ENCODE measurements at places on chromosomes 11 and 22.

DNA sequence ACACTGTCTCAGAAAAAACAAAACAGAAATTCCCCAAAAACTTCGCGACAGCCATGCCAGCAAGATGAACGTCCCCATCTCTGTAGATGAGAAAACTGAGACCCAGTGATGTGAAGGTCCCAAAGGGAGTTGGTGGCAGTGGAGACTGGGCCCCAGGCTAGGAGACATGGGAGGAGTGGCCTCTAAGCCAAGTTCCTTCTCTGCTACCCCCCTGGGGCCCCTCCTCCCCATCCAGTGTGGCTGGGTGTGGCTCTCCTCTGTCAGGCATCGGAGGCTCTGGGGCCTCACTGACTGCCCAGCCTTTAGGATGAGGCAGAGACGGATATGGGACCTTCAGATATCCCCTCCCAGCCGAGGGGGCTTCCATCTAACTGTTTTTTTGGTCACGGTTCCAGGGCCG is 9.8 kb downstream of the RELT start:
- DNase-seq: no peak

DNA sequence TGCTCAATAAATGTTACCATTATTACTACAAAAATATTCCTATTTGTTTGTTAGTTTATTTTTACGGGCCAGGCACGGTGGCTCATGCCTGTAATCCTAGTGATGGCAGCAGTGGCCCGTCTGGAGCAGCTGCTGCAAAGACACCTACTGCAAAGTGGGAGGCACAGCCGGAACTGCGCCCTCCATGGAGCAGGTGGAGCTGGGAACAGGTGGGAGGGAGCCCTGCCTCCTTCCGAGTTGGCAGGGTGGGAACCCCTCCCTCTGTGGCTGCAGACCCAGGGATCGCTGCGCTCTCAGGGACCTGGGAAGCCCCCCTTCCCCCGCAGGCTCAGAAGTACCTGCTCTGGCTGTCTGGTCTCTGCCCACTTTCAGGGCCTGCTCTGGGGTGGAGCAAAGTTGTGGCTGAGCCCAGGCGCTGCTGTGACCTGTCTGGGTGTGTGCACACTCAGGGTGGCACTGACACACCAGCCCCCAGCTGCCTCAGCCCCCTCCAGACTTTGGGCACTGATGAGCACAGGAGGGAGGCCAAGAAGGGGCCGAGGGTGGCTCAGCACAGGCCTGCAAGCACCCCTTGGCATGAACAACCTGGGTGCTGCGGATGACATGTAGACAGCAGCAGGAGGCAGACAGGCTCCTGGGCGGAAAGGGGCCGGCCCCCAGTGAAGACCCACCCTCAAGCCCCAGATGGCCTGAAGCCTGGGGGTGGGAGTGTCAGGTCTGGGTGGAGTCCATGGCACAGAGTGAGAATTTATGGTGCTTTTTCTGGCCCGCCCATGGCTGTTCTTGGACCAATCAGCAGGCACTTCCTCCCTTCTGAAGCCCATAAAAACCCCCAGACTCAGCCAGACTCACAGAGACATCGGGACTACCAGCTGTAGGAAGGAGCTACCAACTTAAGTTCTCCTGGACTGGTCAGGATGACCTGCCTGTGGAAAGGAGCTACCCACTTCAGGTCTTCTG is 103.7 kb upstream of the CLMP start:
- no peak for DNase-seq

DNA sequence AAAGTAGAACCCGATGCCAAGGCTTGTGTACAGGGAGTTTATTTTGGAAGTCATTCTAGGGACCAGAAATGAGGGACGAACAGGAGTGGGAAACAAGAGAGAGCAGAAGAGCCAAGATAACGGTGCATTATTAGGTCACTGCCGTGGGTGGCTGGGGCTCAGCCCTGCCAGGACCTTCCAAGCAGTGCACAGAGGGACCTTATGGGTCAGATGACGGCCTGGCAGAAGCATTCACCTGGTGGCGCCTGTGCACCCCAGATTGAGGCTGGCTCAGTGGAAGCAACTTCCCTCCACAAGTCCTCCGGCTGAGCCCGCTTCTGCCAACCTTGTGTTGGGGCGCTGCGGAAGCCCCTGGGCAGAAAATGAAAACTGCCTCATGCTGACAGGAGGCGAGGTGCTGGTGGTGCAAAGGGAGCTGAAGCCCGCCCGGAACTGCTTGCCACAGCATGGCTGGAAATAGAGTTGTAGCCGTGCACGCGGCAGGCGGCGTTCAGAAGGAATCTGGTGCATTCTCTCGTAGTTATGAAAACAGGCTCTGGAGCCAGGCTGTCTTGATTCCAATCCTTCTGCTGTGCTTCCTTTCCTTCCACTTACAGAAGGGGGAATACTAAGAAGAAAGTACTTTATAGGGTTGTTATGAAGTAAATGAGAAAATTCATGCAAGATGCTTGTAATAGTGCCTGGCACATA is 22.2 kb upstream of the TP53I11 start:
- DNase-seq: no peak

DNA sequence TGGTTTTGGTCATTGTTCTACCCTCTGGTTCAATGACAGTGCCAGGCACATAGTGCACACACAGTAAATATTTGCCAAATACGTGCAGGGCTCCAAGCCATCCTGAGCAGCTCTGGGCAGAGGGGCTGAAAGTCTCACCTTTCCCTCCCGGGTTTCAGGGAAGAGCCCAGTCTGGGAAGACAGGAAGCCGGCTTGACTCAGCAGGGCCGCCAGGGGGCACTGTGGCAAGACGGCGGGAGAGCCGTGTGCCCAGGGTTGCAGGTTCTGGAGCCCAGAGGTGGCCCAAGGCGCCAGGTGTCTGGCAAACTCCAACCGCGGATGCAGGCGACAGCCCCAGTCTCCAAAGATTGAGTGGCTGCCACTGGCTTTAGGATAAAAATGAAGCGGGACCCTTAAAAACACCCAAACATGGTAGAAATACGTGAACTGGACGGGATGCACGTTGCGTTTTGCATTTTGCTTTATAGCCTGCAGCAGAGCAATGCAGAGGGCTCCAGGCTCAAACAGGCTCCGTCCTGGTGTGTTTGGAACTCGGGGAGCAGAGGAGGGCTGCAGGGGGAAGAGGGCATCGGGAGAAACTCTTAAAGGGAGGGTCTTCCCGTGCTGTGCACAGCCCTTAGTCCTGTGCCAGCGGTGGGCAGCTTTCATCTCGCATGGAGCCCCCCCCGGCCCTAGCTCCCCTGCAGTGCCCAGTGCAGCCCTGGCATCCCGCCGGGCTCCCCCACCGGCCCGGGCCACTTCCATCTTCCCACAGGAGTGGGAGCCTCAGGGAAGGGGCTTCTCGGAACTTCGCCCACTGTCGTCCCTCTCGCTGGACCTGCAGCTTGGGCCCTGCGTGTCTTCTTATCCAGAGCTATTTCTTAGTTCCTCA is 10.7 kb downstream of the KRTAP5-5 start:
- peak; percentile 48 for DNase-seq

- no peak for DNase-seq
Measured at GRCh38 chr22:23245045-23245798, 64.9 kb downstream of the BCR start.

DNA sequence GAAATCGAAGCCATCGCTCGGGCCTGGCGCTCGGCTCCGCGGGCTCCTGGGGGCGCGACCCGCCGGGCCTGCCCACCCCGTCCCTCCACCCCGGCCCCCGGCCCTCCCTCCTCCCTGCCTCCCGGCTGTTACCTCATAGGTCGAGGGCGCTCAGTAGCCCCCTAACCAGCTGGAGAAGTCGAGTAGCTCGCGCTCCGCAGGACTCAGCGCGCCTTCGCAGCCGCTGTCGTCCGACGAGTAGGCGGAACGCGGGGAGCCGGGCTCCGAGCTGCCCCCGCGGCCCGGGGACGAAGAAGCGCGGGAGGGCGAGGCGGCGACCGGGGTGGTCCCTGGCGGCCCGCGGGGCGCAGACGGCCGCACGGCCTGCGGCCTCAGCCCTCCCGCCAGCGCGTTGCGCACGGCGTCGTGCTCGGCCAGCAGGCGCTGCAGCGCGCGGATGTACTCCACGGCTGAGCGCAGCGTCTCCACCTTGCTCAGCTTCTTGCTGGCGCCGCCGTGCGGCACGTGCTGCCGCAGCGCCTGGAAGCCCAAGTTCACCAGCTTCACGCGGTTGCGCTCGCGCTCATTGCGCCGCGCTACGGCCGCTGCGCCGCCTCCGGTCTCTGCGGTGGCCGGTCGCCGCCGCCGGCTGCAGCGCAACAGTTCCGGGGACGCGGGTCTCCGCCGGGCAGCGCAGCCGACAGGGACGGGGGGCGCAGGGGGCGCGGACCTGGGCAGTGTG is 627 bp downstream of the ASCL2 start:
- no peak for DNase-seq

DNA sequence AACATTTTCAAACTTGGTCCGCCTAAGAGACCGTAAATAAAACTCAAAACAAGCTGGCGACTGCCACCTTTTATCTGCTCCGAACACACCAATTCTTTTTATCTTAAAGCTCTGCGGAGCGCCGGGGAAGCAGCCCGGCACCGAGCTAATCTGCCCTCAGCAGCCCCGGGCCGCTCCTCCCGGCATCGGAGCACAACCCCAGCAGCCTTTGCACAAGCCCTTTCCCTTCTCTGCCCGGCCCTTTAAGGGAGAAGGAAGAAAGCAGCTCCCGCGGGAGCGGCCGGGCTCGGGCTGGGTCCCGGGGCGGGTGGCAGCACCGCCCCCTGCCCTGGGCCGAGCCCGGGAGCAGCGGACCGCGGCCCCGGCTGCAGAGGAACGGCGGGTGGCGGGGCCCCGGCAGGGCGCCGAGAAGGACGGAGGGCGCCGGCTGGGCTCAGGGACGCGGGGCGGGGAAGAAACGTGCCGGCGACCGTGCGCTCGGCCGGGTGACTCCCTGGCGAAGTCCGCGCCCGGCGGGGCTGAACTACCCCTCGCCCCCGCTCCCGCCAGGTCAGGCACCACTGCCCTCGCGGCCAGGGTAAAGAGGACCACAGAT is 133.6 kb upstream of the C11orf58 start:
- peak; percentile 40 for DNase-seq

Data from neuronal stem cell (in vitro differentiated cells).